ENCODE measurements at places on chromosomes 16 and 17.

- DNase-seq = no peak
Observed at GRCh38 chr16:57374067-57374534, 1.8 kb downstream of the CX3CL1 start.

GRCh38 chr16:160691-161190, 5.0 kb upstream of the HBM start:
- no peak for DNase-seq

DNA sequence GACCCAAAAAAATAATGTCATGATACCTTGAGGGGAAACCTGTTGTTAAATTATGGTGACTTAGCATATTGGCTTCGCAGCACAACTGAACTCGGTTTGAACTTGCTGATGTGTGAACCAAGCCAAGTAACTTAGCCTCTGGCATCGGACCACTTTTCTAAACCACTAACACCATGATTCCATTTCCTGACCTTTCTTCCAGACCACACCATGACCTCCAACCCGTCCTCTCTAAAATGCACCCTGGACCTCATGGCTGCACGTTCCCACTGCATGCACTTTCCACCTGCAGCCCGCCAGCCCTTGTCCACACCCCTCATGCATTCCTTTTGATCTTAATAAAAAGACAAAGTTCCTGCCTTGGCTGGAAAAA, 29.3 kb downstream of the DYNLRB2 start:
- no peak for DNase-seq

DNA sequence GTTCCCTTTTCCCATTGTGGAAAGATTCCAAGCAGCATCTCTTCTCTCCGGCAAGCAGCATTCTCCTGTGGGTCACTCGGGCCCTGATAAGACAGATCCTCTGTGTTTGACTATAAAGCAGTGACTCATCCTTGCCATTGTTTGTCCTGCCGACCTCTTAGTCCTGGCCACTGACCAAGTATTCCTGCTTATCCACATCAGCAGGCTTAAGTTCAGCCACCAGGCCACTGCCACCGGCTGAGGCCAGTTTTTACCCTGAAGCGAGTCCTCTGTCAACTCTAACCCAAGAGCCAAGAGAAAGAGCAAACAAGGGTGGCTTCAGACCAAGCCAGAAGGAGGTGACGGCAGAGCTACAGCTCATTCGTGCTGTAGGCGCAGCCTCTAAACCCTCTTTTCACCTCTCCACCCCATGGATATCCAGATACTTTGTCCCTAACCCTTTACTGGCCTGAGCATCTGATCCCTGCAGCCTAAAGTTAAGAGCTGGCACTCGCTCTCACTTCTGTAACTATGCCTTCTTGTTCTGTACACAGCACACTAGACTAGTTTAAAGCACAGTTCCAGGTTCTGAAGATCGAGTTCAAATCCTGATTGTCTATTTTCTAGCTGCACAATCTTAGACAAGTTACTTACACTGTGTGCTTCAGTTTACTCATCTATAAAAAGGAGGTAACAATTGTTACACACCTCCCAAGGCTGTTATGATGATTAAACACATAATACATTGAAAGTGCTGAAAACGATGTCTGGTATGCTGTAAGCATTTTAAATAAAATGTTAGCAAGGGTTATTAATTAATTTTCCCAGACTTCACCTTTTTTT, 31.0 kb downstream of the SOX9 start:
- no peak for DNase-seq

DNA sequence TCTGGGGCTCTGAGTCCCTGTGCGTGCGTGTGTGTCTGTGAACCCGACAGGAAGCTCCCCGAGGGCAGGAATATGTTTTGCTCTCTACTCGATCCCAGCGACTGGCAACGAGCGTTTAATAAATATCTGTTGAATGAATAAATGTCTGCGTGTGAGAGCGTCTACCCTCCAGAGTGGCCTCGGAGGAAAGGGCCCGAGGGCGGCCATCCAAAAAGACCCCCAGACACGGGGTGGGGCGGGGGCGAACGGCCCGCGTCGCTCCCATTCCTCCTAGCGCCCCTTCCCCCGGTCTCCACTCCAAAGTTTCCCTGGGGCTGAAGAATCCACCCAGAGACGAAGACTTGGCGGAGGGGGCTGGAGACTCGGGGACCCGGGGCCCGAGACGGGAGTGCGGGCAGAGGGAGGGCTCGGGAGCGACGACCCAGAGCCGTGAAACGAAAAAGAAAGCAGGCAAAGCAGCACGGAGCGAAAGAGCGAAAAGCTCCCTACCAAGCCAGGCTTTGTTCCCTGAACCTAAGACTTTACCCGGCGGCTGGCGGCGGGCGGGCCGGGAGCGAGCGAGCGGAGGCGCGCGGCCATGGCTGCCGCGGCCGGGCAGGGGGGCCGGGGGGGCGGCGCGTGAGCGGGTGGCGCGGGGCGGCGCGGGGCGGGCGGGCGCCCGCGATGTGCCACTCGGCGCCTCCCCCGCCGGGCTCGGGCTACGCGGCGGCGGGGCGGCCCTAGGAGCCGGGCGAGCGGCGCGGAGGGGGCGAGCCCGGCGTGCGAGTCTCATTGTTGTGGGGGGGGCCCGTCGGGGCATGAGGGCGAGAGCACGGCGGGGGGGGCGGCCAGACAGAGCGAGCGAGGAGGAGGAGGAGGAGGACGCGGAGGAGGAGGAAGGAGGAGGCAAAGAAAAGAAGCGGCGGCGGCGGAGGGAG, at the start of gene MLLT6:
Gene MLLT6, plus strand, starts transcription at position 668 of the 917 bp plus-strand sequence. CDS start 360 bp downstream, outside the sequence.
- peak; percentile 54 for DNase-seq
